Hematopoietic multipotent progenitor cell treated with erythropoietin and hydrocortisone succinate and interleukin-3 and kit ligand, for 15 days (in vitro differentiated cells): ENCODE measurements at places on chromosomes 5 and 9.

DNA sequence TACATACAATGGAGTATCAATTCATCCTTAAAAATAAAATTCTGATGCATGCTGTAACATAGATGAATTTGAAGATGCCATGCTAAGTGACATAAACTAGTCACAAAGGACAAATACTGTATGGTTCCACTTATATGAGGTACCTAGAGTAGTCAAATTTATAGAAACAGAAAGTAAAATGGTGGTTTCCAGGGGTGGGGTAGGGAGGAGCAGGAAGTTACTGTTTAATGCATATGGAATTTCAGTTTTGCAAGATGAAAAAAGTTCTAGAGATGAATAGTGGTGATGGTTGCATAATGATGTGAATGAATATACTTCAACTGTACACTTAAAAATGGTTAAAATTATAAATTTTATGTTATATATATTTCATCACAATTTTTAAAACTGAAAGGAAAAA is 57.3 kb upstream of the FNIP1 start:
- no peak for DNase-seq

GRCh38 chr9:70566066-70566465 is 151.6 kb upstream of the KLF9 start:
- no peak for DNase-seq

DNA sequence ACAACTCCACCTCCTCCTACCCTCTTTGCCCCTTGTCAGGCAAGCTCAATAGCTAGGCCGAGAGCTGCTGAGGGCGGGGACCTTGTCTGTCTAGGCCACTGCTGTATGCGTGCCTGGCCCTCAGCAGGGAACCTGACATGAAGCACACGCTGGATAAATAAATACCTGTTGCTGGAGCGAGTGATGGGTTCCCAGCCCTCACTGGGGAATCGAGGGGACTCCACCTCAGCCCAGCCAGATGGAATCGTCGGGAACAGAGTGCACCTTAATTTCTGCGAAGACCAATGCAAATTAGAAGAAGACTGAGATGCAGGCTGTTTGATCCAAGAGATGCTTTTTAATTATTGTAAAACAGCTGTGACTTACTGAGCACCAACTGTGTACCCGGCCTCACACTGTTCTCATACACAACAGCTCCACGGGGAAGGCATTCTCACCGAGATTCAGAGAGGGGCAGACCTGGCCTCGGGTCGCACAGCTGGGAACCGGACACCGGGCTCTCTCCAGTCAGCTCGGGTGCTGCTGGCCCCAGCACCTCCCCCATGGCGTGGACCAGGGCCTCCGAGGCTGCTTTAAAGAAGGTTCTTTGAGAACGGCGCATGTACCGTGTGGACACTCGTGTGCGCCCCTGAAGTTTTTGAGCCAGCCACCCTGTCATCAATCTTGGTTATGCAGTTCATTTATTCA is 109.7 kb upstream of the IER5L start:
- DNase-seq = no peak

DNA sequence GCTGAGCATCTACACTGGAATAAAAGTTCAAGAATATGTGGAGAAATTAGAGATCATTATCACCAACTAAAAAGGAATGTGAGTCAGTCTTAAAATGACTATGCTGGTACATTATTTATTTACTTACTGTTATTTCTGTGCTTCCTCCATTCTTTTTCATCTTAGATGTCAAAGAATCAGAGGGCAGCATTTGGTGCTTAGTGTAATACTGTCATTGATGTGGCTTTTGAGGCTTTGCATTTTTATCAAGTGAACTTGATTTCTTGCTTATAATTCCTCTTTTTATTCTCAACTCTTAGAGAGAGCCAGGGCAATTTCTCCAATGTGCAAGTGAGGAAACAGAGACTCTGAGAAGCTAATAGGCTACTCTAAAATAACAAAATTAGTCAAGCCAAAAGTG is 163.7 kb upstream of the TRPC7 start:
- DNase-seq = no peak

GRCh38 chr5:160556846-160557245 is 135.2 kb downstream of the PTTG1 start:
- no peak for DNase-seq

GRCh38 chr5:56624751-56625150 is 190.6 kb upstream of the MAP3K1 start:
- DNase-seq = no peak
